ENCODE measurements at places on chromosomes 4 and X.

GRCh38 chrX:73851014-73852009 lies 288.3 kb downstream of the CHIC1 start:
- peak; percentile 71 for DNase-seq

- DNase-seq: no peak
These were observed 38.1 kb upstream of the NYX start for GRCh38 chrX:41409006-41409405.

DNA sequence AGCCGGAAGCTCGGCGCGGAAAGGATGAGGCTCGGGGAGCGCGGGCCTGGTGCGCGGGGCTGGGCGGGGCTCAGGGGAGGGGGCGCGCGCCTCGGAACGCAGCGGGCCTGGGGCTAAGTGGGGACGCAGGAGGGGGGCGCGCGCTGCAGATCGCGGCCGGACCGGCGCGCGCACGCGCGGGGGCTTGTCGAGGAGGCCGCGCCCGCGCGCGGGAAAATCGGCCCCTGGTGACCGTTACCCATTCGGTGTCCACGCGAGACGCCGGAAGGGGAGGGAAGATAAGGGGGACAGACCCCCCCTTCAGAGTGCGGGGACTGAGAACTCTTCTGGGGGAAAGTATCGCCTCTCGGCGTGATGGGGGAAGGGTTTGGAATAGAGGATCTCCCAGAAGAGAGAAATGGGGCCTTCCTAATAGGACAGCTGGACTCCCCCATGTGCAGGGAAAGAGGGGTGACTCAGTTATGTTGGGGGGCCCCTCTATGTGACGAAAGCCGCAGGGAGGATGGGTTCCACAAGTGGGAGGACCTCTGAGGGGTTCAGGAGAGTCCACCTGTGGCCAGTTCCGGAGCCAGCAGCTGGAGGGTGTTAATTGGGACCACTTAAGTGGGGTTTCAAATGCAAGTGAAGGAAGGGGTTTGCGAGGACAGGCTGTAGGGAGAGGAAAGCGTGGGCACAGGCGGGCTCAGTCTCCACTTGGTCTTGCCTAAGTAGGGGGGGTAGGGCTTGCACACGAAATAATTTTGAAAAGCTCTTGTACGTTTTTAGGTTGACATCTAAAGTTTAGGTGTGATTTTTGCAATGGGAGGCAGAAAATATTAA lies 584 bp downstream of the SUV39H1 start:
- DNase-seq: no peak

DNA sequence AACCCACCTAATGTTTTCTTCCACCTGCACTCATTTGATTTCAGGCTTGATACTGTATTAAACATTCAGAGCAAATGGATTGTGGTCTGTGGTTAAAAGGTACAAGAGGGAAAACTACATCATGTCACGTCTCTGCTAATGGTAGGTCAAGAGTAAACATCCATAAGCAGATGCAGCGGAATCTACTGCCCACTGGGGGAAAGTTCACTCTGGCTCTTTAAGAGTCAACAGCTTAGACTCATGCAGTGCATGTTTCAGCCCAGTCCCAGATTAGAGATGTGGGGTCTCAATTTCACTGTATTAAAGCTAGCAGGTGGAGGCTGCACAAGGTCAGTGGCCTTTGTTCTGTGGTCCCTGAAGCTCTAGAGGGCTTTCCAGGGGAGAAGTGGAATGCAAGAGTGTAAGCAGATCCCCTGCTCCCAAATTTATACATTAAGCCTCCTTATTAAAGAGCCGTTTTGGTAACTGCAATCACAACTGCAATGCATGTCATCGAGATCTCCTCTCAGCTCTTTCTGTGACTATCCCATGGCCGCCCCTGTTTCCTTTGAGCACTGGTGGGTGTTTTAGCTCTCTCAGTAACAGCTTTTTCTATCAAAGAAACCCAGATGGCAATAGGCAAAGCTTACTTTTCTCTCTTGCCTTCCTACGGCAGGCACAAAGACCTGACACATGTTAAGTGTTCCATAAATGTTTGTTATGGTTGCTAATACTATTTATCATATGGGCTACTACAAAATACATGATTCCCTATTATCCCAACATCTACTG lies 53.4 kb downstream of the LDB2 start:
- no peak for DNase-seq

DNA sequence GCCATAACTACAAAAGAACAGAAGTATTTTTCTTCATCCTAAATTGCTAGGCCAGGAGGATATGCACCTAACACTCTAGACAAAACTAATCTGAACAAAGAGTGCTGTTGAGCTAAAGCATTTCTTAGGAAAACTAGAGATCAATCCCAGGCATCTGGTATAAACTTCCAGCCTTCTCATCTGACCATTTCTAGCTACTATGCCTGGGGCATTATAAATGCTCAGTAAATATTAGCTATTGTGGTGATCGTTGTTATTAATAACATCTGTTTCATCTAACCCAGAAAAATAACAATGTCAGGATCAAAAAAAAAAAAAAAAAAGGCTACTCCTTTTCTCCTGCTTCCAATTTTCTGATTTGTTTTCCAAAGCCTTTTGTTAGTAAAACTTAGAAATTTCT lies 7.7 kb upstream of the SLC10A6 start:
- no peak for DNase-seq

DNA sequence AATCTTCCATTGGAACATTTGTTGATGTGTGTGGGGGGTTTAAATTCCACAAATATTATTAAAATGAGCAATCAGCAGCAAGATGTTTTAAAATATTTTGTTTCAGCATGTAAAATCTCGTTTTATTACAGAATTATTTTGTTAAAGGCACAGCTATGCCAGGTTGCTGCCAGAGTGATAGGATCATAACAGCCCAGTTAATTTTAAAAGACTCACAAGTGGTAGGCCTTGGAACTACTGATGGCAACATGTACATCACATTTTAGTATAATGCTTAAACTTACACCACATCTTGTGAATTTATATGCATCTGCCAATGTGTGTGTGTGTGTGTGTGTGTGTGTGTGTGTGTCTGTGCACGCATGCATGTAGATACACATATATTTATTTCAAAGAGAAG lies 97.8 kb upstream of the SPRY1 start:
- DNase-seq: no peak

GRCh38 chr4:173252024-173252935 lies 81.9 kb downstream of the HMGB2 start:
- no peak for DNase-seq

GRCh38 chr4:145840162-145840768 lies 98.4 kb downstream of the ZNF827 start:
- DNase-seq: peak; percentile 3

DNA sequence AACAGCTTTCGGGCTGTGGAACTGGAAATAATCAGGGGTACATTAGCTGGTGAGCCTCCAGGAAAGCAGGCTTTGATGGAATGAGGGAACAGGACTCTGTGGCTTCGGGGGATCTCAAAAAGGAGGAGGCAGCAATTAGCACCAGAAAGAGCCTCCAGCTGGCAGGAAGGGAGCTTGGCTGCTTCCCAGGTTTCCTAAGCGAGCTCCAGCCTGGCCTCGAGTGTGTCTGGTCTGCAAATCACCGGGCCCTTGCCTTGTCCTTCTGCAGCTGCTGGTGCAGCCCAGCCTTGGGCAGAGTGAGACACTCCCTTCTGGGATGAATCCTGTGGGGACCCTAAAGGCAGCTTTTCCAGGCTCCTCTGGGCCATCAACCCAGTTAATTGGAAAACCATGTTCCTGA lies 10.7 kb upstream of the PDHA1 start:
- no peak for DNase-seq

DNA sequence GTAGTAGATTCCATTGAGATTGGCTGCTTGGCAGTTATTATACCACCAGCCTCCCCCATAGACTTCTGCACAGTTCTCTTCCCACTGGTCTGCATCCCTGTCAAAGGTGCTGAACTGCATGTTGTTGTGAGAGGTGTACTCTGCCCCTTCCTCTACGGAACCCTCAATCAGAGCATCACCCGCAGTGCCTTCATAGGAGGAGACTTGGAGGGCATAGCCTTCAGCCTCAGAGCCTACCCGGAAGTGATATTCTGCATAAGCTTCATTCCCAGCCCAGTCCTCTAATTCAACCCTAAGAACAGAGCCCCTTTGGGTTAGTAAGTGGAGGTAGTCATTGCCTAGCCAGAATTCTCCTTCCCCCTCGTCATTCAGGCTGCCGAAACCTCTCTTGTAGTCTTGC lies 6.3 kb downstream of the FGA start:
- no peak for DNase-seq

GRCh38 chr4:20554134-20554533 lies 146.1 kb upstream of the PACRGL start:
- DNase-seq: no peak
